ENCODE measurements at places on chromosomes 6 and 20.

GRCh38 chr6:169545982-169546381, 155.8 kb downstream of the WDR27 start:
- no peak for DNase-seq

DNA sequence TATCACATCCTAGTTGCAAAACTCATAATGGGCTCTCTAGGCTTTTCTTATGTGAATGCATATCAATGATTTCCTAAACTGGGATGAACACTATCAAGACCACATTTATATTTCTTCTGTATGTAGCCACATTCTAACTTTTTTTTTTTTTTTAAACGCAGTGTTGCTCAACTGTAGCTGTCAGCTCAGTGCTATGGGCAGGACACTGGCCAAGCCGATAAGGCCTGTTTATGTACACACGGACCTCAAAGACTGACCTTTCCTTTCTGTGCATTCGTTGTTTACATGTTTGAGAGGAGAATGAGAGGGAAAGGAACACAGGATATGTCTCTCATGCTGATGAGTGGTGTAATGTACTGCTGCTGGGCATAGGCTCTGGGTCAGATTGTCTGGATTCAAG, 75.1 kb upstream of the B3GAT2 start:
- no peak for DNase-seq

DNA sequence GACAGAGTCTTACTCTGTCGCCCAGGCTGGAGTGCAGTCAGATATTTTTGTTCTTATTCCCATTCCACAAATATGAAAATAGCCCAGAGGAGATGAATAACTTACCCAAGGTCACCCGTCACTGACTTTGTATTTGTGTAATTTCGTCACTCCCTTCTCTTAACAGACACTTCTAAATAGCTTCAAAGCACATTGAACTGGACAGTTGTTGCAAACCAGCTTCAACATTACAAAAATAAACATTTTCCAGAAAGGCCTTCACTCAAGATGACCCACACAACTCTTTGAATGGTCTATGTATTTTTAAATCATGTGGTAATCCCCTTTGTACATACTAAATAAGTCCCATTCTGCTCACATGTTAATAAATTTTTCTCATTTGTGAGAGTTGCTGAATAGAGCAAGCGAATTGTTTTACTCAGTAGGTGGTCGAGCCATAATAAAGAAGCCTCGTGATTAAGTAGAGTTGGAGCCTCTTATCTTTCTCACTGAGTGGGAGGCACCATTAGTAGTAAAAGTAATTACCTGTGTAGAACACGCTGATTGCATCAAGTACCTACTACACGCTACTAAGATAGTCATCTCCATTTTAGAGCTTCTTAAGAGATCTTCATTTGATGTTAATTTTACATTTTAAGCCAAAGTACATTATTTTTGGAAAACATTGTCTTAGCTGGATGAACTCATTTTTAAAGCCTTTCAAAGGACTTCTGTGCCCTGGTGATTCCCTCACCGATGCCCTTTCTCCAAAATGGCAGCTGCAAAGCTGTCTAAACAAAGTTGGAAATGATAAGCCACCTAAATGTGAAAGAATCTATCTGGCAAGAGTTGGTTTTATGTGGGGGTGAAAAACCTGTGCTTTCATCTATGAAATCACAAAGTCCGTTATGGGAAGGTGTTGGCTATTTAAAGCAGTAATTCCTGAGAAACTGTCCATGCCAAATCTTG, 110.0 kb downstream of the TSHZ2 start:
- DNase-seq: no peak

- peak; percentile 16 for DNase-seq
Measured at GRCh38 chr20:57708694-57709673, 831 bp downstream of the PMEPA1 start.

DNA sequence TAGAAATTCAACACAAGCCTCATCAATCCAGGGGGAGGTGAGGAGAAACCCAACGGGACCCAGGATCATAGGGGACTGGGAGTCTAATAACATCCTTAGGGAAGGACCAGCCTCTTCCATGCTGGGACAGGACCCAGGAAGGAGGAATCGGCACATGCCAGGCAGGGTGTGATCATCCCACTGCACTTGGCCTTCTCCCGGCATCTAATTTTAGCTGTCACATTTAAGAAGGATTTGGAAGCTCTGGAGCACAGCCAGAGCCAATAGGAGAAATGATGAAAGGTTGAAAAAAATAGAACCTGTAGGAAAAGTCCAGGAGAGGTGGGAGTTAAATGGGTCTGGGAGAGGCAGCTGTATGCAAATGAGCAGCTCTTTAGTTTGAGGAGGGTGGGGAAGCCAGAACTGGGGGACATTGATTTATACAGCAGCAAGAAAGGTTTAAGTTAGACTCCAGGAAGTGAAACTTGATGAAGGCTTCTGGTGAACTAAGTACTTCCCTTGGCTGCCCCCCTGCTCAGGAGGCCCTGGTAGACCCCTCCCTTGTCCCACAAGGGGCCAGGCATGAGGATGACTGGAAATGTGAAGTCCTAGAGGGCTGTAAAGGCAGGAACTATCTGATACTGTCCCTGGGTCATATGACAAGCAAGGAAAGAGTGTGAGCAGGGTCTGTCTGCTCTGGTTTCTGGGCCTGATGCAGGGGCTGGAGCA, 260.3 kb downstream of the LRFN2 start:
- no peak for DNase-seq

DNA sequence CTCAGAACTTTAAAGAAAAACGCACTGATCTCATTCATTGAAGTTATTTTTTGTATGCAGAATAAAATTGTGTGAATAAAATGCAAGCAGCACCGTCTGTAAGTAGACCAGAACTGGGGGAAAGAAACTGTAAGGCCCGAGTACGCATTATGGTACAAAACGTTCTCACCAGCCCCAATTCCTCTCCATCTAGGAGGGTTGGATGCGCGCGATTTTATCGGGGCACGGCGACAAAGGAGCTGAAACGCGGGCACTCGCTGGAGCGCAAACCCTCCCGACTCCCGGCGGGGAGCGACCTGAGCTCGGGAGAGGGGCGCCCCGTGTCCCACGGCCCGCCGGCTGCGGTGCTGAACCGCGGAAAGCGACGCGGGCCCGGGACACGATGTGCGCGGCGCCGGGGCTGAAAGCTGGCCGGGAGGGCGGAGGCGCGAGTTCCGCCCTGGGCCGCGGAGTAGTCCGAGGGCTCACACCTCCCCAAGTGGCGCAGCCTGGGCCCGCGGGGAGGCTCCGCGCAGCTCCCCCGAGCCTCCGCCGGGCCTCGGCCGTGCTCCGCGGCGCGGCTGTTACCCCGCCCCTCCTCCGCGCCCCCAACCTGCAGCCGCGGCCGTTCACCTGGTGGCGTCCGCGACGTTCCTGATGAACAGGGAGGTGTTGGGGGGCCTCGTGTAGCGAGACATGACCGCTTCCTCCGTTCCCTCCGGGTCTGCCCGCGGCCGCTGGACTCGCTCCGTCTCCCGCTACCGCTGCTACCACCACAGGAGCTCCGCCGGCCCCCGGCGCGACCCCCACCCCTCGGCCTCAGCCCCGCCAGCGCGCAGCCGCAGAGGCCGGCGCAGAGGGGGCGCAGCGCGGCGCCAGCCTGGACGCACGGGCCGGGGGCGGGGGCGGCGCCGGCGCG, at the start of gene SRSF12:
Gene SRSF12, minus strand, starts transcription at position 861 of the 898 bp plus-strand sequence. Its CDS starts 184 bp downstream, at position 677.
- DNase-seq: peak; percentile 18

- no peak for DNase-seq
Measured at GRCh38 chr20:38883081-38883980, 42.9 kb upstream of the FAM83D start.

GRCh38 chr6:13810688-13811446, 3.5 kb downstream of the MCUR1 start:
- no peak for DNase-seq

- peak; percentile 41 for DNase-seq
Measured at GRCh38 chr6:27176523-27177484, 70.7 kb upstream of the PRSS16 start.

GRCh38 chr20:20414640-20415220, 46.8 kb downstream of the INSM1 start:
- DNase-seq: no peak

- no peak for DNase-seq
Measured at GRCh38 chr6:4433199-4433598, 297.8 kb upstream of the ECI2 start.

GRCh38 chr20:7977709-7978108, 37.5 kb upstream of the HAO1 start:
- no peak for DNase-seq

DNA sequence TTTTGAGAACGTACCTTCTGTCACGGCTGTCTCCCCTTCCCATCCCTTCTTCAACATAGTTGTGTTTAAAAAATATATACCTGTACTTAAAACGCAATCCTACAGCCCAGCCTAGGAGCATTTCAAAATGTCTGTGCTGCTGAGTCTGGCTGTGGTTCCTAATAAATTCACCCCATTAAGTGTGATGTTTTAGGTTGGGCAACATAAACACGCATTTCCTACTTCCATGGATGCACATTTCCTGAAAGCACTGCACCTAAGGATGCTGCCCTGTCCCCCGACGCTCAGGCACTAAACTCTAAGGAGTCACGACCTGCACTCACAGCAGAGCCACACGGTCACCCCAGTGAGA, 1.2 kb downstream of the REV3L start:
- DNase-seq: no peak

DNA sequence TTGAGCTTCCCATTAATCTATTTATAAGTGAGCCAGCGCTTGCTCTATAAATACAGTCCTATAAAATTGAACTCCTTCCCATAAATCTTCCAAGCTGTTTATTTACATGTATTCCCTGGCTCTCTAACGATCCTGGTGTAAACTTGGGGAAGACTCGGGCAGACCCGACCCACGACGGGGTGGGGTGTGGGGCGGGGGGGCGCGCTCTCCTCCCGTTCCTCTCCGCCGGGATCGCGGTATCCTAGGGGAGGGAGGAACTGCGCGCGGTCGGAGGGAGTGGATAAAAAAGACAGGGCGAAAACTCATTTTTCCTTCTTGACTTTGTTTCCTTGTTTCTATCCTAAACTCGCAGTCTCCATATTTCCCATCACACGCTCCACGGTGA, 31.1 kb downstream of the TFAP2B start:
- DNase-seq: no peak

DNA sequence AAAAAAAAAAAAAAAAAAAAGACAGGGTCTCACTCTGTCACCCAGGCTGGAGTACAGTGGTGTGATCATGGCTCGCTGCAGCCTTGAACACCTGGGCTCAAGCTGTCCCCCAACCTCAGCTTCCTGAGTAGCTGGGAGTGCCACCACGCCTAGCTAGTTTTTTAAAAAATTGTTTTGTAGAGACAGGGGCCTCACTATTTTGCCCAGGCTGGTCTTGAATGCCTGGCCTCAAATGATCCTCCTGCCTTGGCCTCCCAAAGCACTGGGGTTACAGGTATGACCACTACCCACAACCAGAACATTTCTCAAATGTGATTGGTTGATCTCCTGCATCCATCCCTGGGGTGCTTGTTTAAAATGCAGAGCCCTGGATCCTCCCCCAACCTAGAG, 5.6 kb upstream of the RBCK1 start:
- no peak for DNase-seq

DNA sequence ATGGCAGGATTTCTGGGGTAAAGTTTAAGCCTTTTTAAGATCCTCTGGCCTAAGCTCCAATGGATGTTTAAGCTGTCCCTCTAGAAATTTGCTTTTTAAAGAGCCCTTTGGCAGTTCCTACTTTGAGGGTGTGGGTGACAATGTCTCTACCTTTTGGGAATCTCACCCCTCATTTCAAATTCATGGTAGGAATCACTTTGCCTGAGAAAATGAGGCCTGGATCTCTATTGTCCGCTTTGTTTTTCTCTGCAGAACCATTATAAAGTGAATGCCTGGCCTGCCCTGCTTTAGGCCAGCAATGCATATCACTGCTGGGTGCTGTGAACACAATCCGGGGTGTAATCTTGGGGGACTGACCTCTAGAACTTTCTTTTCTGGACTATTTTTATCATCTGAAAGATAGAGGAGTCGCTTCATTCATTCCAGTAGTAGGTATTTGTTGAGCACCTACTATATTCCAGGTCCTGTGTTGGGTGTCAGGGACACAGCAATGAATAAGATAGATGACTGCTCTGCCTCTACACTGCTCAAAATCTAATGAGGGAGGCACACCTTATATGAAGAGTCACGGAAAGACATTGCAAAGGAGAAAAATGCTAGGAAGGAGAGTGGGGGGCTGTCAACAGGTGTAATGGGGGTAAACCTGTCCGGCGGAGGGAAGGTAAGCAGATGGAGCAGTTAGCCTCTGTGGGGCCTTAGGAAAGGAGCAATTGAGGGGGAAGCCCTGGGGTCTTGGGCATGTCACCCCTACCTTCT, 8.6 kb upstream of the COMMD7 start:
- DNase-seq: no peak

GRCh38 chr6:53939830-53940229, 145.0 kb downstream of the LRRC1 start:
- DNase-seq: no peak

DNA sequence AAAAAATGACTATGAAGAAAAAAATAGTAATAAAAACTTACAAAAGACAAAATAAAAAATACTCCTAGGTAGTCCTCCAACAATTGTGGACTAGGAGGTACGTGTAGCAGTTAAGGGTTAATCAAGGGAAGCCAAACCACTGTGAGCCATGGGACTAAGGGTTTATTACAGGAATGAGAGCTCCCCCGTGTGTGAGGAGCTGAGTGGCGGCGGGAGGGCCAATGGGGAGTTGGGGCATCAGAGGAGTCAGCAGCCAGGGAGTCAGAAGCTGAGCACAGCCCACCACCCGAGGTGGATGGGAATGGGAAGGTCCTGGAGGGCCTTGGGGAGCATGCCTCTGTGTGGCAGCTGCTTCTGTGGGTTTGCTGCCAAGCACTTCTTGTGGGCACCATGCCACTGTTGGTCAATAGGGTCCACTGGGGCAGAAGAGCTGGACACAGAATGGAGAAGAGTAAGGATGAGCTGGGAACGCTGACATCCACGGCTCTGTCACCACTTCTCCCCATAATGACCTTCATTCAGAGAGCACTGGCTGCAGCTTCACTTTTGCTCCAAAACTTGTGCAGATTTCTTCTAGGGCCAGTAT, 373.3 kb downstream of the CDKAL1 start:
- DNase-seq: no peak

- no peak for DNase-seq
Measured at GRCh38 chr6:135170849-135171248, 10.3 kb upstream of the MYB start.
